ENCODE measurements at places on chromosomes 4 and X.

DNA sequence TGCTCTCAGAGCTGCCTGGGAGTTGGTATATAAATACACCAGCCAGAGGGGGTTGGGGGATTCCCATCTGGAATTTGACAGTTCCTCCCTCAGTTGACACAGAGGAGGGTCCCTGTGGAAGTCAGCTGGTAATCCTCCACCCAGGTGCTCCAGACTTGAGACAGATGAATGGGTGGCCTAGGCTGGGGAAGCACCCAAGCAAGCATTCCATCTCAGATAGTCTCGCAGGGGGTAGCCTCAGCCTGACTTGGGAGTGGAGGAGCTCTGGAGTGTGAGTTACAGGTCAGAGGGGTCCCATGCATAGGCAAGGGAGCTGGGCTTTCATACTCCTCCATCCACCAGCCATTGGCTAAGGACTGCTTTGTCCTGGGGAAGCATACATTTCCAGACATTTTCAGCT is 229.3 kb upstream of the BCOR start:
- H3K27me3 ChIP-seq = no peaks in the 10 kb centered on the region
- H3K27ac ChIP-seq = no peak overlapping the region
- no peaks in the 10 kb centered on the region for H3K36me3 ChIP-seq
- no peaks in the 10 kb centered on the region for H3K4me1 ChIP-seq

DNA sequence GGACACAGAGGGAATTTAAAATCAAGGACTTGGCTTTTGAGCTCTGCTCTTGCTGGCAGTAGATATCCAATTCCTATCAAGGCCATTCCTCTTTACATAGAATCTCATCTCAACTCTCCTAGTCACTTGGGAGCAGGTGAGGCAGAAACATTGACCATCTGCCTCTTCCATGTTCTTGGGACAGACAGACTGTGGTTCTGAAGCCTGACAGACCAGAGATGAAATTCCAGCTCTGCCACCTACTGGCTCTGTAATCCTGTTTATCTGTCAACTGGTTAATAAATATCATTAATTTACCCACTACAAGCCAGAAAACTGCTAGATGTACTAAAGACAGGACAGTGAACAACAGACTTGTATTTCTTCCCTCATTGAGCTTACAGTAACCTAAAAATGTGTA is 300.8 kb downstream of the ADGRL3 start:
- H3K27ac ChIP-seq = no peak overlapping the region
- no peak overlapping the region for H3K4me3 ChIP-seq
- H3K4me1 ChIP-seq = peaks cover 19% of the 10 kb centered on the region
- H3K36me3 ChIP-seq = peaks cover 5% of the 10 kb centered on the region
- no peak for DNase-seq

GRCh38 chrX:66731398-66731797 is 92.5 kb upstream of the EDA2R start:
- no peaks in the 10 kb centered on the region for H3K4me1 ChIP-seq
- H3K27me3 ChIP-seq = peaks cover 6% of the 10 kb centered on the region

DNA sequence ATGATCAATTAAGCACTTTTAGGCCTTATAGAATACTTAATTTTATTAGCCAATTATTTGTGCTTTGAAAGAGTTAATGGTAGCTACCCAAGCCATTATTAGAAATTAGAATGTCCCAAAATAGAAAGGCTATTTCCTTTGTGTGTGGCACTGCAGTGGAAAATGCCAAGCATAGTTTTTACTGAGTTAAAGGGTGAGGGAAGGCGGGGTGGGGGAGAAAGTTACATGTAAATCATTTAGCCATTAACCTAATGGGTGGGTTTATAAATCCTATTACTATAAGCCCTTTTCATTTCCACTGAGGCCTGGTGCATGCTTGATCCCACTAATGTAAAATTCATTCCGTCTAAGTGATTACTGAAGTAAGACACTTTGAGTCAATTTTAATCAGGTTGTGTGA is 105.8 kb downstream of the POLA1 start:
- H3K36me3 ChIP-seq = peaks cover 18% of the 10 kb centered on the region
- peak overlapping the region; percentile 4 for H3K27ac ChIP-seq
- no peak overlapping the region for H3K4me3 ChIP-seq
- no peaks in the 10 kb centered on the region for H3K27me3 ChIP-seq
- DNase-seq = no peak

DNA sequence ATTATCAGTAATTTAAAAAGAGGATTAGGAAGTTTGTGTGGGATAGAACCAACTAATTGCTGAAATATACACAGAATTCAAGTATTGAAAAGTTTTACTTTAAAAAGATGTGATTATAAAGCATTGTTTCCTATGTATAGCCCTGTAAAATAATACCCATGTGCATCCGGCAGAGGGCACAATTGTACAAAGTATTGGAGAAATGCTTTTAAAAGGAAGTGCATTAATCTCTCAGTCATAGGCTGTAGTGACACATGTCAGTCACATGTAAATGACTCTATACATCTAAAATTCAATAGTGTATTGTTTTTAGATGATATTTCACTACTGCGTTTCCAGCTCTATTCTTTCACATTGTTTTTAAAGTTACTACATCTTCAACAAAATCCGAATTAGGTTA is 9.7 kb upstream of the GEMIN8 start:
- DNase-seq = peak; percentile 56
- H3K27me3 ChIP-seq = no peaks in the 10 kb centered on the region
- no peak overlapping the region for H3K27ac ChIP-seq
- H3K4me1 ChIP-seq = peaks cover 7% of the 10 kb centered on the region
- H3K4me3 ChIP-seq = no peak overlapping the region

- H3K4me3 ChIP-seq = no peak overlapping the region
- H3K27me3 ChIP-seq = no peaks in the 10 kb centered on the region
- H3K36me3 ChIP-seq = no peaks in the 10 kb centered on the region
- DNase-seq = peak; percentile 7
- H3K27ac ChIP-seq = no peak overlapping the region
- no peaks in the 10 kb centered on the region for H3K4me1 ChIP-seq
Measured at GRCh38 chr4:163681208-163681821, 186.8 kb downstream of the TMA16 start.

- no peak overlapping the region for H3K4me3 ChIP-seq
- no peaks in the 10 kb centered on the region for H3K27me3 ChIP-seq
- H3K27ac ChIP-seq = peak overlapping the region; percentile 87
- no peaks in the 10 kb centered on the region for H3K36me3 ChIP-seq
- peaks cover 5% of the 10 kb centered on the region for H3K4me1 ChIP-seq
- DNase-seq = no peak
Measured at GRCh38 chr4:136863756-136864155, 668.5 kb downstream of the PCDH18 start.

DNA sequence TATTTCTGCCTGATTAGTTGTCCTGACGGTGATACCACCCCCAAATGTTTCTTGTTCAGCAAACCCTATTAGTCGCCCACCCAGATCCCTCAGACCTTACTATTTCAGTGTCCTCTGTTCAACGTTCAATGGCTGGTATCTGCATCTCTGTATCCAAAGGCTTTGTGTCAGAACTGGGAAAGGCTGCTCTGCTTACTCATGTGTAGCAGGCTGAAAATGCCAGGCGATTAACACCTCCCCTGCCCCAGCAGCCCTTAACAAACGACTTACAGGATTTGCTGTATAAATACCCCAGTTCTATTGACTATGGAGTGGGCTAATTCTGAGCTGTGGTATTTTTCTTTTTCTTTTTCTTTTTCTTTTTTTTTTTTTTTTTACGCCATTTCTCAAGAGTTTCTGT is 415.0 kb downstream of the ZNF674 start:
- no peak for DNase-seq
- H3K4me1 ChIP-seq = peaks cover 9% of the 10 kb centered on the region
- H3K4me3 ChIP-seq = no peak overlapping the region
- no peaks in the 10 kb centered on the region for H3K36me3 ChIP-seq

DNA sequence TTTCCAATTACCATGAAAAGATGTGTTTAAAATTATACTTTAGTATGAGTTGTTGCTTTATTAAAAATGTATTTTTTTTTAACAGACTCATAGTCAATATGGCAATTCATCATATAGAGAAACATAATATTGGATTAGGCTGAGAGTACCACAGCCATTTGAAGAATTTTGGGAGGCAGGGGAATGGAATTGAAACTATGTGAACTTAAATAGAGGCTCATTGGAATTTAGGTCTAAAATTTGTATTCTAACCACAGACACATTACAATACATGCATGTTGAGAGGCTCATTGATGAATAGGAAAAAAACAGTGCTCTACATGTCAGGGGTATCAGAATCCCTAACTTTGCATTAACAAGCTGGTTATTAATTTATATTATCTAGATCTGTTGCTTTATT is 269.6 kb downstream of the DKK2 start:
- no peak overlapping the region for H3K27ac ChIP-seq
- no peak for DNase-seq
- no peaks in the 10 kb centered on the region for H3K36me3 ChIP-seq
- H3K4me1 ChIP-seq = no peaks in the 10 kb centered on the region
- H3K4me3 ChIP-seq = no peak overlapping the region

DNA sequence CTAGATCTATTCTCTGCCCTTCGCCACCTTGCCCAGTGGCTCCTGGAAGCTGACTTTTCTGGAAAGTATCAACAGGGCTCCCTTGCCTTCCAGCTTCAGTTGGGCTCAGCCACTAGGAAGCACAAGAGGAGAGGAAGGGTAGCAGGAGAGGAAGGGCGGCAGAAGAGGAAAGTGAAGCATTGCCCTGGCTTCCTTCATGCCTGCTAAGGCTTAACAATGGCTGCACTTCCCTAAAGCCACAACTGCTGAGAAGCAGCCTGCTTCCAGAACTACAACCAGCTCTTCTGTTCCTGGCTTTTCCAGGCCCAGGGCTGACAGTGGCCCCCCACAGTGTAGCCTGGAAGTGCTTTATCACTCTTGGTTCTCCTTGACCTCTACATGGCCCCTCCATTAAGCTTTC is 29.1 kb upstream of the PGM2 start:
- peaks cover 25% of the 10 kb centered on the region for H3K4me1 ChIP-seq
- no peak for DNase-seq
- no peak overlapping the region for H3K4me3 ChIP-seq
- H3K27ac ChIP-seq = peak overlapping the region; percentile 9
- H3K27me3 ChIP-seq = no peaks in the 10 kb centered on the region

- H3K27ac ChIP-seq = no peak overlapping the region
- no peak overlapping the region for H3K4me3 ChIP-seq
- H3K4me1 ChIP-seq = no peaks in the 10 kb centered on the region
- peaks cover 17% of the 10 kb centered on the region for H3K36me3 ChIP-seq
Measured at GRCh38 chr4:109648266-109648996, 54.8 kb downstream of the CASP6 start.

All from neural crest cell (in vitro differentiated cells).